Eye (tissue), 1 donor: ENCODE measurements at places on chromosomes 6 and 20.

- no peak for DNase-seq
Measured at GRCh38 chr6:25613415-25613814, 38.6 kb upstream of the SCGN start.

- DNase-seq, result peak; percentile 66
Measured at GRCh38 chr20:53621482-53622246, 28.0 kb upstream of the ZNF217 start.

- DNase-seq, result no peak
Measured at GRCh38 chr20:7897781-7898364, 42.4 kb downstream of the HAO1 start.

GRCh38 chr6:42498473-42499128 lies 46.9 kb upstream of the TRERF1 start:
- no peak for DNase-seq

DNA sequence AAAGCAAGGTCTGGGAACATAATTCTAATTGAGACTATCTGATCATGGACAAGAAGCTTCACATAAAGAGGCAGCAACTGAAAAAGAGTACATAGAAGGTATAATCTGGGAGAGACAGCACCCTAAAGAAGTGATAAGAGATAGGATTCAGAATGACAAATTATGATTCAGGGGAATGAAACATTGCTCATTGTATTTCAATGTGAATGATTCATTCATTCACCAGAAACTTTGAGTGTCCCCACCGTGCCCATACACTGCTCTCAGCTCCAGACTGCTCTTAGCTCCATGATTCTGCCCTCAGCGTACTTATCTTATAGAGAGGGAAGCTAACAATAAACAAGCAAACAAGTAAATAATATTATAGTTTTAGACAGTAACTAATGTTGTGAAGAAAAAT lies 329.3 kb upstream of the IRAK1BP1 start:
- DNase-seq, result no peak

GRCh38 chr6:31652925-31653724 lies 664 bp upstream of the BAG6 start:
- no peak for DNase-seq
